ENCODE measurements at places on chromosomes 4 and X.
A peak's percentile ranks its signal among the peaks of the same experiment; 100 is the strongest.

GRCh38 chr4:21869978-21870745, 78.4 kb downstream of the KCNIP4 start:
- DNase-seq: no peak

- no peak for DNase-seq
Measured at GRCh38 chr4:73620115-73620792, at the start of gene RASSF6. TSS of gene RASSF6 (minus strand) at chr4:73620436. CDS start at chr4:73611795, 8,641 bp downstream.

DNA sequence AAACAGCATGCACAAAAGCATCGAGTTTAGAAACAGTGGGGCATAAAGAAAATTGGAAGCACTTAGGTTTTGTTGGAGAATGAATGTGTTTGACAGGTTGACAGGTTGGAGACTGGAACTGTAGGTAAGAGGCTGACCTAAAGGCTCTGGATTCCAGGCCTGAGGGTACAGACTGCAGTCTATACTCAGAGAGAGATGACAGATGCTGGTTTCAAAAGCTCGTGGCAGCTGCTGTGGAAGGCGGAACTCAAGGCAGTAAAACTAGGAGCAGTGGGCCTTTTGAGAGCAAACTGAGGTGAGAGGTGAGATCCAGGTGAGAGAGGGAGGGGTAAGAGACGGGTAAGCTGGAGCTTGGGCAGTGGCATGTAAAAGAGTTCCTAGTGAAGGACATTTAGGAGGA, 415.2 kb downstream of the TRIML1 start:
- no peak for DNase-seq

GRCh38 chr4:78168029-78168428, 110.9 kb downstream of the FRAS1 start:
- DNase-seq: no peak

DNA sequence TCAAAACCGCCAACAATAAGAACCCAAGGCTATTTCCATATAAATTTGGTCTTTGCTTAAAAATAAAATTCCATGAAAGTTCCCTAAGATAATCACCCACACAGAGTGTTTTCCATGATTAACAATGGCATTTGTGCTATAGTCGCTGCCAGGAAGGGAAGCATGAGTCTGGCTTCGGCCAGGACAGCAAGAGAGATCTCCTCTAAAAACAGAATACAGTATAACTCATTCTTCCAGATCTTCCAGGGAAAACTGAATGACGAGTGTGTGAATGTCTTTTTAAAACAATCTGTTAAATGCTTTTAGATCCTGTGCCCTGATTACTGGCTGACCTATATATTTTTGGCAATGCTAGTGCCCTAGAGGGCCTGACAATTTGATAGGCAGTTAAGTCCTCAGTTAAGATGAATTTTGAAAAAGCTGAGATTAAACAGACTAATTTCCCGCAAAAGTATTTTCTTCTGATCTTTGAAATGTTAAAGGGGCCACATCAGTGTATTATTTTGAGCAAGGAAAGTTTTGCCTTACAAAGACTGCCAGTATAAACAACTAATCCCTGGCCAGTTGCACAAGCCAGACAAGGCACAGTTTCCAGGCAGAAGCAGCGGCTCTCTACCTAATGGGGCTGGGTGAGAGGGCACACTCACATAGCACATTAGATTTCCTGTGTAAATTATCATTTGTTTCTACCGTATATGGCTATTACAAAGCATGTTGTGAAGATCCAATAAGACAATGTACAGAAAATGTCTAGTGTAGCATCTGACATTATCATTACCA, 127.3 kb downstream of the DCHS2 start:
- no peak for DNase-seq

DNA sequence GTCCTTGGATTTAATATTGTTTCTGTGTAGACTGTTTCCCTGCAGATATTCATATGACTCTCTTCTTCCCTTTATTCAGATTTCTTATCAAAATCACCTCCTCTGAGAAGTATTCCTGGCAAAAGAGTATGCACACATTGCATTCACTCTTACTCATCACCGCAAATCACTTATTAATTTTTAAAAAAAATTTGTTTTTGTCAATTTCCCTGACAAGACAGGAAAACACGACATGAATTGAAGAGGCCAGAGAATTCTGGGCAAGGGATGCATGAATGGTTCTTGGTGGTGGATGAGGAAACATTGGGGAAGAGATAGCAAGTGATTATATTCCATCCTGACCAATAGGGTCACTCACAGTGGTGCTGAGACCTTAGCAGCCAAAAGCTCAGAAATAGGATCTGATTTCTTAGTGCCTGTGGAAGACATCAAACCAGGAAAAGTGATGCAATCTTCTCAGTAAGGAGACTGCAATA, 522.5 kb upstream of the AGA start:
- no peak for DNase-seq

GRCh38 chr4:40887764-40888131, 138.0 kb downstream of the NSUN7 start:
- peak; percentile 37 for DNase-seq
